Stimulated activated CD8-positive, alpha-beta memory T cell treated with anti-CD3 and anti-CD28 coated beads, Interleukin-15, amount 100 ng/mL, for 4 hours (primary cell): ENCODE measurements at places on chromosomes 1 and 21.
A peak's percentile ranks its signal among the peaks of the same experiment; 100 is the strongest.

DNA sequence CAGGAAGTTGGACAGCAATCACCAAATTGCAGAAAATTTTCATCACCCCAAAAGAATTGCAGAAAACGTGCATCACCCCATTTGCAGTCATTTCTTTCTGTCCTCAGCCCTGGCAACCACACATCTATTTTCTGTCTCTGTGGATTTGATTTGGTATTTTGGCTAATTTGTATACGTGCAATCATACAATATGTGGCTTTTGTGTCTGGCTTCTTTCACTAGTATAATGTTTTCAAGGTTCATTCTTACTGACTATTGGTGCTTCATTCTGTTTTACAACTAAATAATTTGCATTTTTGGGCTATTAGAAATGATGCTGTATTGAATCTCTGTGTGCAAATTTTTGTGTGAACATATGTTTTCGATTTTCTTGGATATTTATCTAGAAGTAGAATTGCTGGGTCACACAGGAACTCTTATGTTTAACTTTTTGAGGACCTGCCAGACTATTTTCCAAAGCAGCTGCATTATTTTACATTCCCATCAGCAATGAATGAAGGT is 24.8 kb upstream of the PRDM2 start:
- no peak for DNase-seq

DNA sequence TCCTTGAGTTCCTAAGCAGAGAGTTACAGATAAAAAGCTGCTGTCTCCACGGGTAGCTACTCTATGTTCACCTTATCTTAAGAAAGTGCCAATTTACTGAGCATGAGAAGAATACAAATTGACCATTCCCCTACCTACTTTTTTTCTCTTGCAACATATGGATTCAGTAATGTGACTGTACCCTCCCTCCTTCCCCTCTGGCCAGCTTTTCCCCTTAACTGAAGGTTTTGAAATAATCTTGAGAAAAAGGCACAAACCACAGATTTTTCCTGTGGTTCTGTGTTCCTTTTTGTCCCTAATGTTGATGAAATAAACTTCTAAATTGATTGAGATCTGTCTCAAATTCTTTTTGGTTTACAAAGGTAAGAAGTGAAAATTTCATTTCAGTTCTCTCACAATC is 2.6 kb upstream of the CD2 start:
- no peak for DNase-seq

- no peak for DNase-seq
These were observed 516.6 kb downstream of the KIF26B start for GRCh38 chr1:245671349-245671748.

GRCh38 chr1:27296773-27297291 is 25.1 kb upstream of the TMEM222 start:
- DNase-seq, result peak; percentile 20

DNA sequence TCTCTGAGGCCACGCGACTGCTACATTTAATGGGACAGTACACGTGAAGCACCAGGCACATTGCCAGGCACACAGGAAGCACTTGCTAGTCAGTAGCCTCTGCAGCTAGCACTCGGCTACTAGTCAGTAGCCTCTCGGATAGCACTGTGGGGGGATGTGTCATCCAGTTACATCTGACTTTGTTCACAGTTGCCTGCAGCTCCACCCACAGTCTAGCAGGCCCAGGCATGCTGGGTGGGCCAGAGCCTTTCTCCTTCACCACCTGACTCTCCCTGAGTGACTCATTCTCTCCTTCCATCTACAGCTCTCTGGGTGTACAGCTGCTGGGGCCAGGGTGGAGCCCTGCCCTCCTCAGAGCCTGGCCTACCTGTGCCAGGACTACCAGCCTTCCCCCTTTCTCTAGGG is 51.5 kb downstream of the PTPRF start:
- peak; percentile 28 for DNase-seq

DNA sequence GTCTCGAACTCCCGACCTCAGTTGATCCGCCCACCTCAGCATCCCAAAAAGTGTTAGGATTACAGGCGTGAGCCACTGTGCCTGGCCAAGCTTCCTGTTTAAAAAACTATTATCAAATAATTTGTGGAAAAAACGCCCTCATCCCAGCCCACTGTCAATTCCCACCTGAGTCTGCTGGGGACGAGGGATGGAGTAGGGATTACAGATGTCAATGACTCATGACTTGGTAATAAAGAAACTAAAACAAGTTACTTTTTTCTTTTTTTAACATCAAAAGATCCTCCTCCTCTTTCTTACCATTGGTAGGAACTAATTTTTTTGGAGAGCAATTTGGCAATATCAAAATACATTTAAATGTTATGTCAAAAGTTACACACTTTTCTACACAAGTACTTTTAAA is 9.7 kb downstream of the CNN3 start:
- DNase-seq, result no peak

- DNase-seq, result no peak
These were observed 564.4 kb downstream of the MATN1 start for GRCh38 chr1:30159015-30159414.

GRCh38 chr1:12485231-12486058 is 132.6 kb downstream of the DHRS3 start:
- DNase-seq, result no peak

DNA sequence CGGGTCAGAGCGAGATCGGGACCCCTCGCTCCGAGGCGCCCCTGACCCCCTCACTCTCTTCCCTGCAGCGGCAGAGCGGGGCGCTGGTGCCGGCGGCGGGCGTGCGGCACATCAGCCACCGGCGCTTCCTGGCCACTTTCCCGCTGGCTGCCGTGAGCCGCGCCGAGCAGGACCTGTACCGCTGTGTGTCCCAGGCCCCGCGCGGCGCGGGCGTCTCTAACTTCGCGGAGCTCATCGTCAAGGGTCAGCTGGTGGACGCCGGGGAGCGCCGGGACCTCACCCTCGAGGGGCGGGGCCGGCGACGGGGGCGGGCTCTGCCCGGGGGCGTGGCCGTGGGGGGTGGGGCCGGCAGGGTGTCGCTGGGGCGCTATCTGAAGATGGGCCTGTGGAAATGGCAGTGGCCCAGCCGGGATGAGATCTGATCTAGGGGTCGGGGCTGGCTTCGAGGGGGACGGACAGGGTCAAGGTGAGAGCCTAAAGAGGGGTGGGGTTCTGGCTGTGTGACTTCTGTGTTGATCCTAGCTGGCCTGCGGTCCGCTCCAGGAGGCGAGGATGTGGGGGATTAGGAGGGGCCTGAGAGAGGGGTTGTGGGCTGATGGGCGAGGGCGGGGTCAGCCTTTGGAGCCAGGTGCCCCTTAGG is 23.6 kb downstream of the PTPRU start:
- no peak for DNase-seq

- no peak for DNase-seq
These were observed 96.9 kb downstream of the ATP6V1G3 start for GRCh38 chr1:198443365-198444233.

DNA sequence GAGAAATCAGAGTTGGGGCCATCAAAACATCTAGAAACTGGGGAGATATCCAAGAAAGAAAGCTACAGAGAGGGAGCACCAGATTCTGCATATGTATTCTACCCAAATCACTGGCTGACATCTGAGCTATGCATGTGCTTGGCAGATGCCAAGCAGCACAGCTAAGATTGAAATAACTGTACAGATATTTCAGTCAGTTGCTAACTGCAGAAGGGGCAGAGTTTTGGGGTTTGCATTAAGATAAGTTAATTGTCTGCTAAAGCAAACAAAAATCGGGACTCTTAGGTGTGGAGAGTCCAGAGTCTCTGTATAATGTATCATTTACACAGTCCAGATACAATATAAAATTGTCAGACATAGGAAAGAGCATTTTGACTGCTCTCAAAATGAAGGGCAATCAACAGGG is 437.1 kb downstream of the PTBP2 start:
- DNase-seq, result no peak

- DNase-seq, result no peak
These were observed 4.3 kb upstream of the MX2 start for GRCh38 chr21:41357546-41357945.

DNA sequence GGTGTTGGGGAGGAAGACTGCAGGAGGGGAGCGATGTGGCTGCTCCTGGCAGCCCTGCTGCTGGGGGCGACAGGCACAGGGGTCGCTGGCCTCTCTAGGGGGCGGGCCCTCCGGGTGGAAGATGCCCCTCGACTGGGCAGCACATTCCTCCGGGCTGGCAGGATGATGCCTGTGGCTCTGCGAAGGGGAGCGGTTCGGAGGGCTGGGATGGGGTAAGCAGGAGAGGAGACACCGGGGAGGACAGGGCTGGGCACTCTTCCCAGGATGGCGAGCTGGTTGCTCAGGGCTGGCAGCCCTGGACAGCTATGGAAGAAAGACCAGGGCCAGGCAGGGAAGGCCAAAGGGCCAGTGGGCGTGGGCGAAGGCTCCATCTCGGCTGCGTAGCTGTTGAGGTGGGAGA is 12.8 kb downstream of the HEYL start:
- DNase-seq, result no peak

GRCh38 chr1:52053862-52054261 is 1.1 kb downstream of the TXNDC12 start:
- no peak for DNase-seq

DNA sequence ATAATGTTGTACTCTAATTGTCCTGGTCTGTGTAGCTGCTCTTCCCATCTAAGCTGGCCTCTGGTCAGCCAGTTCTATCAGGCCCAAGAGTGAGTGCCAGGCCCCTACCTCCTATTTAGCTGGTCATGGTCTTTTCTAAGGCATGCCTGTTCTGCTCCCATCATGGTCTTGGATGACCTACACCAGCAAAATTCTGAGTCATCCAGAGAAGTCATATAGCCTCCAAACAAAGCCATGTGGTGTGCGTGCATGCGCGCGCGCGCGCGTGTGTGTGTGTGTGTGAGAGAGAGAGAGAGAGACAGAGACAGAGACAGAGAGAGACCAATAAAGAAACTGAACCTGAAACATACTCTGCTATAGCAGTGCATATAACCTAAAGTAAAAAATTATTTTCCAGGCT is 254.4 kb downstream of the BRINP2 start:
- no peak for DNase-seq

- no peak for DNase-seq
These were observed 5.4 kb downstream of the TACSTD2 start for GRCh38 chr1:58571616-58572015.

- no peak for DNase-seq
These were observed 79.2 kb downstream of the CD34 start for GRCh38 chr1:207831517-207832327.

DNA sequence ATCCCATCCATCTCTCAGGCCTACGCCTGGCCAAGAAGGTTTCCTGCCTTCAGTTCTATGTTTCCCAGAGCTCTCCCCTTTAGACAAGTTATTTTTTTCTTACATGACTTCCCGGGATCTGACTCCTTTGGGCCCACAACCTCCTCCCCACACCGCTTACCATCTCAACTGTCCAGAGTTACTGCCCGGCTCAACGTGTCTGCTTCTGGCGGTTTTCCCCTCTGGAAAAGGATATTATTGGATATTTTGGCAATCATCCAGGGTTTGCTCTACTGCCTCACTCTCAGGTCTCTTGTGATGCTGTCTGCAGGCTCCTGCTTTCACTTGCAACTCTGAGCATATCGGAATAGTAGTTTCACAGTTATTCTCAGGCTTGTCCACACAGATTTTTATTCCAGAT is 318.2 kb upstream of the CAMK1G start:
- no peak for DNase-seq

DNA sequence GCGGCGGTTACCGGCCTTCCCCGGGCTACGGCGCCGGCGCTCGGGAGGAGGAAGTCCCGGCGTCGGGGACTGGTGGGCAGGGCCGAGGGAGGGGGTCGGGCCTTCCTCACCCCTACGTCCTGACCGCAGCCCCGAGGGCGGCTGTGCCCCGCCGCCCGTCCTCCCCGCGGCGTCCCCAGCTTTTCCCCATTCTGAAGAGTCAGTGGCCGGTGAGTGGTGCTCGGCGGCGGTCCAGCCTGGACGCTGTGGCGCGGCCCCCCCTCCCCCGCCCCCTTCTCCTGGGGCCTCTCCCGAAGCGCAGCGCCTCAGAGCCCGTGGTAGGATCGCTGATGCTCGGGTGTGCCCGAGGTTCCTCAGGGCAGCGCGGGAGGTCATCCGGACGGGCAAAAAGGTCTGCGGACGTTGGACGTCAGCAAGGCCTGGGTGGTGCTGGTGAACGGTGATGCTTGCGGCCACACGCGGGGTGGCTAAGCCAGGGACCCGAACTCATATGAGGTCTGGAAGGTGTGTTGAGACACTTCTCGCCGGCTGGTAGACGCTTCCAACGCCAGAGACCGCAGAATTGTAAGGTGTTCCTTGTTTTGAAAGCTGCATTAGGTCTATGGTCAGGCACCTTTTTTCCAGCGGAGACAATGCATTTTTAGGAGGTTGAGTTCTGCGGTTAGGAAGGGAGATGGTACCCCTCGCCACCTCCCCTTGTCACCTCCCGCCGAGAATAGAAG is 725 bp downstream of the SLC25A33 start:
- DNase-seq, result peak; percentile 45

DNA sequence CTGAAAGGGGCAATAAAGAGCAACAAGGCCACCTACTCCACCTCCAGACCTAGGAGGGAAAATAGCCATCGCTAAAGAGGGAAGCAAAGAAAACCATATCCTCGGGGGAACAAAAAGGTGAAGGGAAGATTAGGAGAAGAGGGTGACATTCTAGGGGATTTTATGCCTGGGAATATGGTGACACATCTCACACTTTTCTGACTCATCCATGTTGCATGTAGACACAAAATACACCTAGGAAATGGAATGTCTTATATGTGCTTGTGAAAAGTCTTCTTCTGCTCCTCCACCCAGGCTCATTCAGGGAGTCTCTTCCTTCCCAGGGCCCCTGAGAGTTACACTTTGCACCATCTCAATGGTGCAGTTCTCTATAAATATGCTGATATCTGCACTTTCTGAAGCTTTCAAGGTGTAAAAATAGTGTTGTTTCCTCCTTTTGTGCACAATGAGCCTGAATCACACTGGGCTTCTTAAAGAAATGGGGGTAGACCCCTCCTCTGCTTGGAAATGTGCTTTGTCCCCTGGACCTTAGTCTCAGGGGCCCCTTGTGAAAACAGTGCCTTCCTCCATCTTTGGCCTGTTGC is 195.9 kb downstream of the CYYR1 start:
- no peak for DNase-seq

GRCh38 chr1:181033799-181034451 is at the start of gene MR1:
Gene MR1 (plus strand): TSS chr1:181033983. CDS start chr1:181034008, 25 bp downstream.
- DNase-seq, result peak; percentile 22

- DNase-seq, result no peak
These were observed 23.5 kb downstream of the MIA3 start for GRCh38 chr1:222641269-222641948.
